ENCODE measurements at places on chromosomes 11 and 22. TPM values are rescaled to one million over a fixed set of nuclear protein-coding genes. Genes with fewer than 3 reads are reported as not detected.

Gene THAP7
- total RNA-seq = 19.4 TPM

Gene LARGE1
- total RNA-seq = 140 TPM

Gene MMP27
- not detected for total RNA-seq

Gene GGT5
- 21.0 TPM for total RNA-seq

Gene OVOL1
- not detected for total RNA-seq

Gene KREMEN1
- 49.9 TPM for total RNA-seq

Gene RIMBP3C
- not detected for total RNA-seq

Gene FAM180B
- total RNA-seq = not detected

Gene RASL10A
- 1.3 TPM for total RNA-seq

Gene THY1
- total RNA-seq = 1.5 TPM

DNA sequence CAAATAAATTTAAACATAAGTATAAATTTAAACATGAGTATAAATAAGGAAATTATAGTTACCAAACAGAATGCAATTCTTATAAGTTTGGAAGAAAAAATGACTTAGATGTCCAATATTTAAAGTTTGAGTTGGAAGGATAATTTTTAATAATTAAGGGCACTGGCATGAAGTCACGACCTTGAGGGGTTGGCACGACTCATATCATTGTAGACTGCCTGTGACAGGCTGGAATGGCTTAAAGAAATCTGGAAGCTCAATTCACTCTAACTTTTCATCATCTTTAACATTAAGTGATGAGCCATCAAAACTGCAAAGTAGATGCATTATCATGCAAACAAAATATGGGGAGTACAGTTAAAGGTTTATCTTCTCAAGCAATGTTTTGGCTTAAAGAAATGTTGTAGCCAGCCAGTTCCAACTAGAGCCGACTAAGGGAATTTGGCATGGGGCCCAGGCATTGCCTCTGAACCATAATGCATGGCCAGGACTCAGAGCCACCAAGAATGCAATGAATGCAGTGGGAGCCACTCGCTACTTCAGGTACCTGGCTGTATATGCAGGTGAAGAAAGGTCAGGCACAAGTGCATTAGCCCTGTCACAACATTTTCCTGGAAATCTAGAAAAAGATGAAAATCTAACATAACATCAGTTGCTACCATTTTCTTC, 33.4 kb downstream of the PGR start:
- DNase-seq = peak; percentile 57

- DNase-seq = no peak
Observed at GRCh38 chr11:129578006-129578405, 202.4 kb downstream of the BARX2 start.

GRCh38 chr22:47370448-47371262, 608.2 kb downstream of the TBC1D22A start:
- DNase-seq = no peak

DNA sequence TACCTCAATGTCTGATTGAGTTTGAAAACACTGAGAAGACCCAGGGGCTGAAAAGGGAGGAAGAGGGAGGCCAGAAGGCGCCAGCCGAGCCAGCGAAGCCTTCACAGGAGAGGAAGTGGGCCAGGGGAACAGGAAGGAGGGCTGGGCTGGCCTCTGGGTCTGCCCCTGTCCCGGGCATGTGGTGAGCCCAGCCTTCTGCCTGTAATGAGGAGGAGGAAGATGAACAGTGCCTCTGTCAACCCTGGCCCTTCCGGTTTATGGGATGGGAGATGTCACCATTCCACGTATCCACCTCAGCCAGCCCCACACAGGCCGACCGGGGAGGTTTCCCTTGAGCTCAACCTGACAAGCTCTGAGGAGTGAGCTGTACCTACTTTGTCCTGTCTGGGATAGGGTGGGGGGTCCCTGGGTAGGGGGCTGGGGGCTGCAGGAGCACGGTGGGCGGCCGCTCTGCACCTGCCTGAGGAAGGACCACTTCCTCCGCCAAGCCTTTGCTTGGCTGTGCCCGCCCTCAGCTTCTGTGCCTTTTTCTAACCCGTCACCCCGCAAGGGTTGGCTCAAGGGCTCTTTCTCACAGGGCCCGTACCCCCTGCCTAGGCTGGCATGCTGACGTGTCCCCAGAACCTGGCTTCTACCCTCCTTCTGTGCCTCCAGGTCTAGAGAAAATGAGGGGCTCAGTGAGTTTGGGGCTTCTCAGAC, 2.0 kb downstream of the PARVG start:
- DNase-seq = peak; percentile 80

DNA sequence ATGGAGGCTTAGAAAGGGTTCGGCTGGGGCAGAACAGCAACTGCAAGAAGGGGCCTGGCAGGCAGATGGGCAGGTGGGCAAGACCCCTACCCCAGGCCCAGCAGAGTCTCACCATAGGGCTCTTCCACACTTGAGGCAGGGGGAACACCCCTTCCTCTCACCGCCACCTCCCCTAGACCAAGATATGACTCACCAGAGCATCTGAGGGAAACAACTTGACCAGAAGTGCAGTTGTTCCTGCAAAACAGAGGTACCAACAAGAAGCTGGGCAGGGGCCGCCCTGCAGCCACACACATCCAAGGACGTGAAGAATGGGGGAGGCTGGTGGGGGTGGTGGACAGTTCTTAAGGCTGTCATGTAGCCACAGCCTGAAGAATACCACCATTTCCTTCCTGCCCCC, 10.9 kb downstream of the TMPRSS5 start:
- no peak for DNase-seq

- DNase-seq = no peak
Observed at GRCh38 chr11:73875380-73875779, 1.3 kb downstream of the COA4 start.

- DNase-seq = peak; percentile 64
Observed at GRCh38 chr22:36369922-36370791, 17.6 kb downstream of the MYH9 start.

DNA sequence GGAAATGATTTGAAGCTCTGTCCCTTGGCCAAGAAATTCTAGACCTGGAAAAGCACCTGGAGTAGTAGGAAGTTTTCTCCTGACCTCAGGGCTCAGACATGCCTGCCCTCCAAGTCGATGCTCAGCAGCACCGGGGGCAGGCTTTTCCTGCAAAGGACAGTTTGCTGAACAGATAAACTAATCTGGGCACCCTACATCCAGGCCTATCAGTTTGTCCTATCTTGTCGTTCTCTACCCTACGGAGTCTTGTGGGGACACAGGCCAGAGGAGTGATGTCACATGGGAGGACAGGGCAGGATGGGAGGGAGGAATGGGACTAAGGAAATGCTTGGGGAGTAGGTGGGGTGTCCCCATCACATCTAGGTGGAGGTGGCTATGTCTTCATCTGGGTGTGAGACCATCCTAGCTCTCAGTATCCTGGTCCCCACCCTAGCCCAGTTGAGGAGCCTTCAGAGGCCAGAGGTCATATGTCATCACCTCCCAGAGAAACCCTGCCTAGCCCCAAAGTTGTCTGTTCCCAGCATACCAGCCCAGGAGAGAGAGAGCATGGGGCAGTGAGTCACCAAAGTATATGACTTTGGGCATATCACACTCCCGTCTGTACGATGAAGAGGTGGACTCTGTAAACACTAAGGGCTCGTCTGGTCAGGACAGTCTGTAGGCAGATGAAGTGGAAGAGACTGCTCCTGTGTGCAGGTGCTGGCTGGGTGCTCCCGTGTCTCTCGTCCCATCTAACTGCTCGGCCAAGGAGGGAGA, 18.1 kb upstream of the FCHSD2 start:
- no peak for DNase-seq

- no peak for DNase-seq
Observed at GRCh38 chr22:43532301-43533155, 120.7 kb downstream of the MPPED1 start.

DNA sequence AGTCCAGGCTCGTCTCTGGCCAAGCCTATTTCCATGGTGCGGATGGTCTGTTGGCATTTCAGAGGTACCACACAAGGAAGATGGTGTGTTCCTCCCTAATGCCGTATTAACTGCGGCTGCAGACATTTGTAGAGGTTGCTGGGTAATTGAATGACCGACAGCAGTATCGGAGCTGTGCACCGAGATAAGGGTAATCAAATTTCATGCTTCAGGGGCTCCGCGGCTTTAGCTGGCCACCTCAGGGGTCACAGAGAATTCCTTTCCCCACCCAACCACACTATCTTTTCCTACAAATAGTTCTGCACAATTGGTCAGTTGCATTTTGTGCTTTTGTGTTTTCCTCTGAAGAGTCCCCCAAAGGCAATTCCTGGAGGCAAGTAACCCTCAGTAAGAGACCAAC, 297.4 kb downstream of the OPCML start:
- DNase-seq = no peak

DNA sequence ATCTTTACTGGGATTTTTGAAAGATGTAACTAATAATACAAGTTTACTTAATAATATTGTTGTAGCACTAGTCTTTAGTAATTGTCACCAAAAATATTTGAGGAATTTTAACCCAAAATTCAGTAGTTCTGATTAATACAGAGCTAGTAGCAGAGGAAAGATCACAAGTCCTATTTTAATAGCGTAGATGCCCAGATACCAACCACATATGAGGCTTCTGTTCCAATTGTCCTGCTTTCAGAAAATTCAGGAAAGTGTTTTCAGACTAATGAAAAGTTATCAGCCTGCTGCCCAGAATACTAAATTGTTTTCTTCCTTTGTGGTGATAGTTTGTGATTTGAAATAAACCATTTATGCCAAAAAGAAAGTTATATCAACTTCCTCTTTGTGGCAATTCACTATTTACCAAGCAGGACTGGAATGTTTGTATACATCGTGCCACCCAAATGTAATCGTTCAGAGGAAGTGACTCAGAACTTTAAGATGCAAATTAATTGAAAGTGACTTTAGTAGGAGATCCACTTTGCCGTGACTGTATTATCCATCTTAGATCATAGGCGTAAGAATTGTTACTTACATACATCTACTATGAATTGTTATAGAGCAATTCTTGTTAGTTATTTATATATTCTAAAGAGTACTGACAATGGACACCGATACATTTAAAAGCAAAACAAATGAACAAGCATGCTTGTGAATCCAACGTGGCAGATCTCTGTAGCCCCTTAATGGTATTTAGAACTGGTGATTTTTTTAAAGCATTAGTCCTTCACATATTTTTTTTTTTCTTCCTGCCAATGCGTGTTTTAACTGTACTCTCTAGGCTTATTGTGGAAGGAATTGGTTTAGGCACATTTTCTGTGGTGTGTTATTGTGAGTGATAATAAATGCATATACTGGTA, 231.0 kb downstream of the DDX10 start:
- no peak for DNase-seq

DNA sequence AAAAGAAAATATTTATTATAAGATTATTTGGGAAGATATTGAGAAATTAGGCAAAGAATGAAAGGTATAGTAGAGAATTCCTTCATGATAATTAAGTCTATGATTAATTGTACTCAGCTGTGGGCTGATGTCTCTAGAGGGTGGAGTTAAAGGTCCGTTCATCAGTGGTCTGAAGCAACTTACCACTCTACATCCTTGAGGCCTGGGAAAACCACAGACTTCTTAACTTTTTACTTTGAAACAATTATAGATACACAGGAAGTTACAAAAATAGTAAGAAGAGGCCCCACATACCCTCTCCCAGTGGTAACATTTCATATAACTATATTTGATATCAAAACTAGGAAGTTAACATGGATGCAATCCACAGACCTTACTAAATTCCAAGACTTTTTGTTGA, 167.0 kb upstream of the NECTIN1 start:
- no peak for DNase-seq

DNA sequence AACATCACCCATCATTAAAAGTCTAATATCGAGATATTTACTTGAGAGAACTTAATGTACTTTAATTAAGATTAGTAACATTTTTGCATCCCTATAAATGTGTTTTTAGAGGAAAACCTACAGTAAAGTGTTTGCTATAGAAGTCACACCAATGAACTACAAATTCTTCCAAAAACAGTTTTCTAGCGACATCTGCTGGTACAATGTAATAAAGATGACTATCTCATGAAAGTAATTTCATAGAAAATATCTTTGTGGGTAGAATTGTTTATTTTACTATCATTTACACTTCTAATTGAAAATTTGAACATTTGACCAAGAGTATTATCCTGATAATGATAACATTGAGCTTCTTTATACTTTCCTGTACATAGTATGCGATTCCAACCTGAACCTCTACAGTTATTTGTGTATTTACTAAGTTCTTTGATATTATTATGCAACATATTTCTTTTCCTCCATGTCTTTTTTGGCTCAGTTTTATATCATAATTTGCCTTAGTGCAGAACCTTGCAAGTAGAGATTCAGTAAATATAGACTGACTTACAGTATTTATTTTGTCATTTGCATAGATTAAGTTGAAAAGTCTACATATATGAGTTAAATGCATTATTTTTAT, 252.7 kb downstream of the TMEM135 start:
- DNase-seq = no peak

DNA sequence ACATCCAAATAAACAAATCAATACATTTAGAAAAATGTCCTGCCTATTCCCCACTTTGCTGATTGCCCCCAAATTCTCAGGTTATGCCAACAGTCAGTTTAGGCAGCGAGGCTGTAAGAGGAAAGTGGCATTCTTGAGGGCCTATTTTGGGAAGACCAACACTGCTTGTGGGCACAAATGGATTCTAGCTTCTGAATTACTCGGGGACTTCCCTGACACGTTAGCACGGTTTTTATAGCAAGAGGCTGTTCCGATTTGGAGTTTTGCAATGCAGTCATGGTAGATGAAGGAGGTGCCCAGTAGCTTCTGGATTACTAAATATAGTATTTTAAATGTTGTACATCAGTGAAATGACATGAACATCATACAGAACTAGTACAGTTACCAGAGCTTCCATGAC, 13.1 kb downstream of the RCN1 start:
- DNase-seq = no peak

DNA sequence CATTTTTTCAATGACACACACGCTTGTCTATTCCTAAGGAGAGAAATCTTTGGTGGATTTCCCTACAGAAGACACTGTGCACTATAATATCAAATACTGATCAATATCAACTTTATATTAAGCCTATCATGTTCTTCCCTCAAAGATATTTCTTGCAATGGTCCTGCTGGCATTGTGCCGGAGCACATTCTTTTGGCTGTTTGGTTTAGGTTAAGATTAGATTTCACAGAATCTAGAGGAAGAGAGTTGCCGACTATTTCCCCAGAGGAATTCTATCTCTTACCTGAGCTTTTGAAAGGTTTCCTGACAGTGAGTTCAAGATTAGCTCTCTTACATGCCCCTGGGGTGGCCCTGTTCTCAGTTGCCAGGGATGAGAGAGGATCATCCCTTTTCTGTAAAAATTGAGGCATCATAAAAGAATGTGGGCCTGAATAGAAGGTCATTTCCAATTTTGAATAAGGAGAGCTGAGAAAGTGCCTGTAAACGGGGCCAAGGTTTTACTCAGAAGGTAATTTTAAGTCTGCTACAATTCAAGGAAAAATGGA, 180.6 kb upstream of the ARHGAP20 start:
- no peak for DNase-seq

GRCh38 chr11:82722231-82722630, 11.4 kb downstream of the FAM181B start:
- DNase-seq = no peak

GRCh38 chr11:76624500-76625379, 45.8 kb downstream of the LRRC32 start:
- no peak for DNase-seq

DNA sequence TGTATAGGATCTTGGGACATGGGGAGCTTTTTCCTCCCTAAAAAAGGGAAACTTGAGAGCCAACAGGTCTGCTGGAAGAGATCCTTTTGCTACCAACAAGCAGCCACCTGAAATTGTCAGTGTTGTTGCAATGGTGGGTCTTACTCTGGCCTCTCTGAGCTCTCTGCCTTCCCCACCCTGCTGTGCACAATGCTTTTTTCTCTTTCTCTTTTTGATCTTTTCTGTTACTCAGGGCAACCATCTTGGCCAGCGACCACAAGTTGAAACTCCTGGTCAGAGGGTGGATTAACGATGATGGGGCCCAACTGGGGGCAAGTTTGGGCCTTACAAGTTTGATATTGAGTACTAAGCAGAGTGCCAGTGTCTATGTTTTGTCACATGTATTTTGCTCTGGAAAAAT, 155.8 kb downstream of the KIRREL3 start:
- DNase-seq = no peak

Measured in Right ventricle myocardium superior (tissue), 1 donor.